Large intestine (tissue), 12 donors: ENCODE measurements at places on chromosomes 3 and 15. TPM values are rescaled to one million over a fixed set of nuclear protein-coding genes. Genes with fewer than 3 reads are reported as not detected.

DNA sequence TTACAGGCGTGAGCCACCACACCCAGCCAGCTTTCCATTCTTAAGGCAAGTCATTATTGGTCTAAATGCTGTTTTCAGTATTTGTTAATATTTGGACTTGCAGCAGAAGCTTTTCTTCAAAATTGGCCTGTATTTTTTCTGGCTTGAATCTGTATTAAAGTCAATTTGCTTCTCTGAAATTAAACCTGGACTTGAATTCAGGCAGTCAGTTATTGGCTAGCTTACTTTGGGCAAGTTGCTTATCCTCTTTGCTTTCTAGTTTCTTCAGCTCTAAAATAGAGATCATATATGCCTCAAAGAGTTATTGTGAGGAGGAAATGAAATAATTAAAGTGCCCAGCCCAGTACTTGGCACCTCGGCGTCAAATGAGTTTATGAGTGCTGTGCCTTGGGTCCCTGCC lies 17.3 kb downstream of the STARD9 start:
- no peak for DNase-seq
- no peaks in the 10 kb centered on the region for H3K36me3 ChIP-seq
- H3K4me3 ChIP-seq, result no peak overlapping the region
- peaks cover 2% of the 10 kb centered on the region for H3K4me1 ChIP-seq

DNA sequence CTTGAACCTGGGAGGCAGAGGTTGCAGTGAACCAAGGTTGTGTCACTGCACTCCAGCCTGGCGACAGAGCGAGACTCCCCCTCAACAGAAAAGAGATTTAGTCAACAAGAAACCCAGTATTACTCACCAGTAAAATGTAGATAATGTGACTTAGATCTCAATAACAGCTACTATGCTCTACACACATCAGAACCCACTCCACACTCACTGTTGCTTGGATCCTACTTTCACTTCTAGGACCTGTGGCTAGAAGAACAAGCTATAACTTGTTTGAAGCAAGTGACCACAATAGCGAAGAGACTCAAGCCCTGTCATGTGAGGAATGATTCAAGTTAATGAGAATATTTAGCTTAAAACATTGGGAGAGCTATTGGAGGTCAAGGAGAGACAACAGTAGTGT lies 100.7 kb downstream of the ANXA2 start:
- no peaks in the 10 kb centered on the region for H3K36me3 ChIP-seq
- no peak overlapping the region for H3K27ac ChIP-seq
- no peak for DNase-seq
- H3K4me3 ChIP-seq, result no peak overlapping the region
- H3K4me1 ChIP-seq, result no peaks in the 10 kb centered on the region

DNA sequence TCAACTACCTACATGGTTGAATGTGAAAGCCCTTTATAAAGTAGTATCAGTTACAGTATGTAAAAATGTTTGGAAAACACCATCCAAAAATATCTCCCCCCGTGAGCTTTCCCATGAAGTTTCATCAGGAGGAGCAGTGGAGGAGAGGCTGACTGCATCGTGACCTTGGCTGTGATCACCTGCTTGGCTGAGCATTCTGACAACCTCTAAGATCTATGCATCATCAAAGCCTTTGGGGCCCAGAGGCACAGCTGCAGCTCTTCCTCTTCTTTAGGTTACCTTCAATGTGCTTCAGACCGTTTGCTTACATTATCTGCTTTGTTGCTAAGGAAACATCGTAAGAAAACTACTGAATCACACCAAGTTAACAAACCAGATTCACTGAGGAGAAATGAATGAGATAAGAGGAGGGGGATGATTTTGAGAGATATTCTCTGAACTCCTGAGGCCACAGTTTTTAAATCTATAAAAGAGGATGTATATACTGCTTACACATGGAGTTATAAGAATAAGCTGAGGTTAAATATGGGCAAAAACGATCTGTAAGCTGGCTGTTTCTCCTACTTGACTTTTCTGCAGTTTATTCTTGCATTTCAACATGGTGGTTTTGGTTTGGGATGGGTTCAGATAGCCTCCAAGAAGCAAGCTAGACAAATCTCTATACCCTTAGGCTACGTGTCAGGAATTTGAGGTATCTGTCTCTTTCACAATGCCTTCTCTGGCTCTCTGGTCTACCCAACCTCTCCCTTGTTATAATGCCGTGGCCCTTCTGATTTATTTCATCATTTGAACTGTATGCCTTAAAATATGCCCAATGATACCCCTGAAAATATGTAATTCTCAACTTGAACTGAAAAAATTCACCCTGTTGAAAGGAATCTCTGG lies 4.0 kb downstream of the GCSAM start:
- no peak for DNase-seq
- no peak overlapping the region for H3K4me3 ChIP-seq
- H3K4me1 ChIP-seq, result no peaks in the 10 kb centered on the region

GRCh38 chr3:194486540-194487288 lies at the start of gene ATP13A3:
TSS of gene ATP13A3 (minus strand) at chr3:194487002. CDS start at chr3:194462190, 24,812 bp downstream.
- peak within 1 kb of the TSS; percentile 73 for H3K4me3 ChIP-seq
- peak; percentile 91 for DNase-seq
- peak within 1 kb of the TSS; percentile 80 for H3K27ac ChIP-seq
- H3K27me3 ChIP-seq, result no peaks in the 10 kb centered on the region
- no peaks in the 10 kb centered on the region for H3K36me3 ChIP-seq

GRCh38 chr3:142981108-142981507 lies 17.6 kb upstream of the PAQR9 start:
- no peaks in the 10 kb centered on the region for H3K4me1 ChIP-seq
- no peak for DNase-seq
- no peak overlapping the region for H3K27ac ChIP-seq
- H3K4me3 ChIP-seq, result no peak overlapping the region
- no peaks in the 10 kb centered on the region for H3K36me3 ChIP-seq

DNA sequence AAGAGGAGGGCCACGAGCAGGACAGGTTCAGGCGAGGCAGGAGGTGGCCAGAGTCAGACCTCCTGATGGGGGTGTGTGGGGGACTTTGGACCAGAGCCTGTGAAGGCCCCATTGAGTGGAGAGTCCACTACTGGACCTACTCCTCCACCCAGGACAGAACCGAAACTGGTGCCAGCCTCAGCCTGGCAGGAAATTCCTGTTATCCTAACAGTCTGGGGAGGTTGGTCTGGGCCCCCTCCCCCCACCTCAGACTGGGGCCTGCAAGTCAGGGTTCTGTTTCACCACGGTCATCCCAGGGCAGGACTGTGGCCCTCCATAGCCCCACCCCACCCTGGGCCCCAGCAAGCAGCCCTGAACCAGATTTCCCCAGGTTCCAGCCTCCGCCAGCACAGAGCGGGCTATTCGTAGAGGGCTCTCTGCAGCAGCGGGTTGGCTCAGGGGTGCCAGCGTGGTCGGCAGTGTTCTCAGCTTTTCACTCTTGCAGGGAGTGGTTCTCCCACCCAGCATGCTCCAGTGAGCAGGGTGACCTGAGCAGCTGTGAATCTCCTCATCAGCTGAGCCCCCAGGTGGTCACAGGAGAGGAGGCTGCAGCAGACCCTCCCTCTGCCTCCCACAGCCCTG lies 217.3 kb downstream of the TBC1D2B start:
- no peaks in the 10 kb centered on the region for H3K36me3 ChIP-seq
- H3K4me3 ChIP-seq, result no peak overlapping the region

DNA sequence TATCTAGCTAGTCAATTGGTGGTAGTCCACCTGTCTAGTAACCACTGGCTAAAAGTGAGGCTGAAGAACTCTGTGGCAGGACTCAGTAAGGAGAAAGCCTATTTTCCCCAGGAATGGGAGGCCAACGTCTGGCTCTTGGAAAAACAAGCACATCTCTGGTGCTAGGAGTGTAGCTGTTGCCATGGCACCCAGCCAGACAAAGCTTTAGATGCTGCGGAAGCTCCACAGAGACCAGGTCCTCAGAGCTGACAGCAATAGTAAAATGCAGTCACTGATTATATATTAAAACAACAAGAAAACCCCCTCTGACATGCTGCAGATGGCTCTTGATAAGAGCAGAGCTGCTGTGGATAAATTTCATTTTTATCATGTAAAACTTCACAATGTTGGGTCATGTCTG lies 124.9 kb upstream of the STRIT1 start:
- no peaks in the 10 kb centered on the region for H3K27me3 ChIP-seq
- peaks cover 2% of the 10 kb centered on the region for H3K4me1 ChIP-seq
- DNase-seq, result no peak
- no peak overlapping the region for H3K4me3 ChIP-seq
- no peak overlapping the region for H3K27ac ChIP-seq

DNA sequence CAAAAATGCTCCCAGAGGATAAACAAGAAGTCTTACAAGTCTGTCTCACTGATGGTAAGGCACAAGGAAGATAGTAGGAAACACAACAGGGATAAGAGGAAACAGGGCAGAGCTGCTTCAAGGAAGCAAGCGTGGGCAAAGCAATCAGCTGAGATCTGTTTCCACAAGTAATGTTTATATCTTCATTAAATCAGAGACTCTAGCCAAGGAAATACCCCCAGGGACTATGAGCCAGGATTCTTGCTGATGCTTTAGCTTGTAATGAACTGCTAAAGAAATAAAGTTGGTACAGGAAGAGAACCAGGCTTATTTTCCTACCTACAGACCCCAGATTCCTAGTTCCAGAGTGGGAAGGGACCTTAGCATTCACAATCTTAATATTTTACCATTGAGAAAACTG lies 112.7 kb upstream of the C3orf80 start:
- H3K4me1 ChIP-seq, result peaks cover 4% of the 10 kb centered on the region
- no peaks in the 10 kb centered on the region for H3K27me3 ChIP-seq
- H3K4me3 ChIP-seq, result no peak overlapping the region
- H3K36me3 ChIP-seq, result no peaks in the 10 kb centered on the region
- no peak for DNase-seq
- H3K27ac ChIP-seq, result no peak overlapping the region

- no peak overlapping the region for H3K27ac ChIP-seq
- no peaks in the 10 kb centered on the region for H3K4me1 ChIP-seq
- no peaks in the 10 kb centered on the region for H3K36me3 ChIP-seq
- DNase-seq, result no peak
Observed at GRCh38 chr3:115691964-115692363, 68.7 kb downstream of the GAP43 start.

Gene STAB1
- 43.5 TPM for polyA plus RNA-seq

GRCh38 chr3:125078951-125079674 lies 23.3 kb upstream of the HEG1 start:
- DNase-seq, result no peak
- peaks cover 18% of the 10 kb centered on the region for H3K36me3 ChIP-seq
- H3K4me3 ChIP-seq, result no peak overlapping the region
- no peaks in the 10 kb centered on the region for H3K27me3 ChIP-seq

Gene PRSS50
- 3.1 TPM for polyA plus RNA-seq

Gene PRR23C
- not detected for polyA plus RNA-seq

GRCh38 chr3:12340506-12340905 lies 51.6 kb downstream of the PPARG start:
- H3K27ac ChIP-seq, result no peak overlapping the region
- no peaks in the 10 kb centered on the region for H3K36me3 ChIP-seq
- H3K27me3 ChIP-seq, result no peaks in the 10 kb centered on the region
- H3K4me1 ChIP-seq, result no peaks in the 10 kb centered on the region
- H3K4me3 ChIP-seq, result no peak overlapping the region
- no peak for DNase-seq

Gene TMEM158
- polyA plus RNA-seq, result 2.1 TPM

DNA sequence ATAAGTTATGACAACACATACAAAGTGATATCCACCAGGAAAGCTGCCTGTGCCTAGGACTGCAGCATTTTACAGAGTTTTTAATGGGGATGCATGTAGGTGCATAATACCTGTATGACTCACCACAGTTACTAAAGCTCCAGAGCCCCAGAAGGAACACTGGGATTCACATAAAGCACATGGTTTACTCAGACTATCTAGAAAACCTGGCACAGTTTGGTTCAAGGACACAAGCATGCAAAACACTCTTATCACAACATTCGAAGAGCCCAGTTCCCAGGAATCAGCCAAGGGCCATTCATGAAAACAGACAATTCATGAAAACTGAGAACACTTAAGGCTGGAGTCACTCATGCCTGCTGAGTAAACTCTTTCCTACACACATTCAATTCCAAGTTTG lies 261.0 kb downstream of the PYDC2 start:
- H3K27ac ChIP-seq, result no peak overlapping the region
- DNase-seq, result no peak
- no peak overlapping the region for H3K4me3 ChIP-seq
- H3K36me3 ChIP-seq, result no peaks in the 10 kb centered on the region

DNA sequence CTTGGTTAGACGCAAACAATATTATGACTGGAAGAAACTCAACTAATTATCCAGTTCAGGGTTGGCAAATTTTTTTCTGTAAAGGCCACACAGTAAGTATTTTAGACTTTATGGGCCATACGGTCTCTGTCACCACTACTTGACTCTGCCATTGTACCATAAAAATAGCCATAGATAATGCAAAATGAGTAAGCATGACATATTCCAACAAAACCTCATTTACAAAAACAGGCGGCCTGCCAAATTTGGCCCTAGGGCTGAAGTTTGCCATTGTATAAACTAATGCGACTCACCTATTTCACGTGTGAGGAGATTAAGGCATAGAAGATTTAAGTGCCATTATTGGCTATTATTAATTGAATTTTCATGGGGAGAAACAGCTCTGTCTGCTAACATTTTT lies 116.8 kb upstream of the CNTN6 start:
- H3K4me1 ChIP-seq, result no peaks in the 10 kb centered on the region
- no peak for DNase-seq
- H3K27me3 ChIP-seq, result no peaks in the 10 kb centered on the region
- no peaks in the 10 kb centered on the region for H3K36me3 ChIP-seq
- no peak overlapping the region for H3K4me3 ChIP-seq
- H3K27ac ChIP-seq, result no peak overlapping the region

Gene GRAMD2A
- polyA plus RNA-seq, result 11.5 TPM

- no peak overlapping the region for H3K27ac ChIP-seq
- peak; percentile 58 for DNase-seq
- no peaks in the 10 kb centered on the region for H3K4me1 ChIP-seq
- no peak overlapping the region for H3K4me3 ChIP-seq
Observed at GRCh38 chr3:58640700-58641372, 25.7 kb downstream of the FAM3D start.

DNA sequence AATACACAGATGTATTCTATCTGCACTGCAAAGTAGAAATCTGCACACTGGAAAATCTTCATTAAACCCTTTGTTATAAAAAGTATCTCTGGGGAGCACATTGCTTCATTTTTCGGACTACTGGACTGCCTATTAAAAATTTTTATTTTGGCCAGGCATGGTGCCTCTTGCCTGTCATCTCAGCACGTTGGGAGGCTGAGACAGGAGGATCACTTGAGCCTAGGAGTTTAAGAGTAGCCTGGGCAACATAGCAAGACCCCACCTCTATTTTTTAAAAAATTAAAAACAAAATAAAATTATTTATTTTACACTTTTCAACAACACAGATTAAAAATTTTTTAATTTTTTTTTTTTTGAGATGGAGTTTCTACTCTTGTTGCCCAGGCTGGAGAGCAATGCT lies 6.0 kb downstream of the SERP1 start:
- DNase-seq, result no peak
- no peak overlapping the region for H3K4me3 ChIP-seq
- no peaks in the 10 kb centered on the region for H3K4me1 ChIP-seq
- H3K36me3 ChIP-seq, result peaks cover 7% of the 10 kb centered on the region
- no peak overlapping the region for H3K27ac ChIP-seq

Gene ZBBX
- polyA plus RNA-seq, result 0.24 TPM

GRCh38 chr3:15271785-15272381 lies 60.5 kb downstream of the SH3BP5 start:
- no peaks in the 10 kb centered on the region for H3K36me3 ChIP-seq
- no peaks in the 10 kb centered on the region for H3K4me1 ChIP-seq
- H3K27me3 ChIP-seq, result no peaks in the 10 kb centered on the region
- DNase-seq, result no peak
- H3K27ac ChIP-seq, result no peak overlapping the region

GRCh38 chr3:184616436-184616835 lies 54.9 kb downstream of the EPHB3 start:
- H3K4me1 ChIP-seq, result peaks cover 17% of the 10 kb centered on the region
- no peak for DNase-seq

- no peaks in the 10 kb centered on the region for H3K4me1 ChIP-seq
- DNase-seq, result no peak
- no peaks in the 10 kb centered on the region for H3K27me3 ChIP-seq
- no peak overlapping the region for H3K4me3 ChIP-seq
- H3K27ac ChIP-seq, result no peak overlapping the region
- H3K36me3 ChIP-seq, result no peaks in the 10 kb centered on the region
Observed at GRCh38 chr15:56758770-56759449, 25.6 kb upstream of the ZNF280D start.
